GM12892 (cell line): ENCODE measurements at places on chromosomes 1 and 21.

GRCh38 chr1:8460784-8461183 lies 142.9 kb downstream of the SLC45A1 start:
- no peak for DNase-seq

- no peak for DNase-seq
These were observed 29.7 kb downstream of the C1orf21 start for GRCh38 chr1:184416481-184416880.

- peak; percentile 70 for DNase-seq
These were observed 761 bp downstream of the TNNT2 start for GRCh38 chr1:201376464-201377374.

DNA sequence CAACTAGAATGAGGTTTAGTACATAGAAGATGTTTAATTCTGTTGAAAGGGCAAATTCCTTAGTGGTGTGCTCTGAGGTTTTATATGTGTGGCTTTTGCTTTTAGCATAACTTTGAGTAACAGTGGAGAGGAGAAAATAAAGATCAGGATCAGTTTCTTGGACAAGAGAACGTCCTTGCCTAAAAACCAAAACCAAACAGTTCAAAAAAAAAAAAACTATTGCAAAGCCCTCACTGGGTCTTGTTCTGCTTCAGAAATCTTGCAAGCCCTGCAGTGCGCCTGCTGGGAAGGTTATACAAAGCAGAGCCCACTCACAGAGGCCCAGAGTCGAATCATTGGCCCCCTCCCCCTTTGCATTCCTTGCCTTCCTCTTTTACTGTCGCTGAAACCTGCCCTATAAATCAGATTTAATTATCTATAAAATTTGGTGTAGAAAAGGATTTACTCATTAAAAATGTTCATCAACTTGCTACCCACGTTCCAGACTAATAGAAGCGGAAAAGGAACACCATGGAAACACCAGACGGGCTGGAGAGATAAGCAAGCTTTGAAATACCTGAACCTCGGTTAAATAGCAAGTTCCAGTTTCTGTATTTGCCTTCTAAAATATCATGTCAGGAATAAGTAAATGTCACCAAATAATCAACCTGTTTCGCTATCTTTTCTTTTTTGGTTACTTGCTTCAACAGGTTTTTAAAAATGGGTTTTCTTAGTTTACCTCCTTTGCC lies 201.6 kb upstream of the PTBP2 start:
- no peak for DNase-seq

- DNase-seq, result no peak
These were observed 33.7 kb upstream of the AK4 start for GRCh38 chr1:65114322-65114721.
